ENCODE measurements at places on chromosomes 12 and 14.

GRCh38 chr12:470133-470532 lies 10.4 kb downstream of the B4GALNT3 start:
- no peak for DNase-seq

DNA sequence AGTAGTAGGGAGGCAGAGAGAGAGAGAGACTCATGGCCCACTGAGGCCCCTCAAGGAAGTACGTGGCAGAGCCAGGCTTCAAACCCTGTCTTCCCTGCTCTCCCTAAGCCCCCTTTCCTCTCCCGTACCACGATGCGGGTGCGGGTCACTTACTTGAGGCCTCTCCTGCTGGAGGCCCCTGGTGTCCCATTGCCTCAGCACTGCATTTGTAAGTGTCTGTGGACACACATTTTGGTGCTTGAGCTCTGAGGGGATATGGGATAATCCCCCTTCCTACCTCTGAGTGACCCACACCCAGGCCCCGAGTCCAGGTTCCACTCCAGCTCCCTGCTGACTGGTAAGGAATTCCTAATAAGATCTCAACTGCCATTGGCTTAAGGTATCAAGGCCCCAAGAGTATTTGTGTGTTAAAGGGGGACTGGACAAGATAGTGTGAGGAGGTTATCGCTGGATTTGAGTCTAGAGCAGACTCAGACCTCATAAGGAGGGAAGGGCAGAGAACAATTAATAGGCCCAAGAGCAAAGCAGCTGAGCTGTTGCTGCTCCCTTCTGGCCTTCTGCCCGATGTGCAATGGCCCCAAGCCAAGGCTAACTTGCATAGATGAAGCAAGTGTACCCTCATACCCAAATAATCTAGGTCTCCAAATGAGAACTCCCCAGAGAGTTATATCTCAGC lies 71.9 kb downstream of the CRACR2A start:
- no peak for DNase-seq

GRCh38 chr14:92993302-92993701 lies 70.4 kb downstream of the CHGA start:
- no peak for DNase-seq

- DNase-seq = no peak
Observed at GRCh38 chr14:63638493-63638892, 3.2 kb downstream of the WDR89 start.

DNA sequence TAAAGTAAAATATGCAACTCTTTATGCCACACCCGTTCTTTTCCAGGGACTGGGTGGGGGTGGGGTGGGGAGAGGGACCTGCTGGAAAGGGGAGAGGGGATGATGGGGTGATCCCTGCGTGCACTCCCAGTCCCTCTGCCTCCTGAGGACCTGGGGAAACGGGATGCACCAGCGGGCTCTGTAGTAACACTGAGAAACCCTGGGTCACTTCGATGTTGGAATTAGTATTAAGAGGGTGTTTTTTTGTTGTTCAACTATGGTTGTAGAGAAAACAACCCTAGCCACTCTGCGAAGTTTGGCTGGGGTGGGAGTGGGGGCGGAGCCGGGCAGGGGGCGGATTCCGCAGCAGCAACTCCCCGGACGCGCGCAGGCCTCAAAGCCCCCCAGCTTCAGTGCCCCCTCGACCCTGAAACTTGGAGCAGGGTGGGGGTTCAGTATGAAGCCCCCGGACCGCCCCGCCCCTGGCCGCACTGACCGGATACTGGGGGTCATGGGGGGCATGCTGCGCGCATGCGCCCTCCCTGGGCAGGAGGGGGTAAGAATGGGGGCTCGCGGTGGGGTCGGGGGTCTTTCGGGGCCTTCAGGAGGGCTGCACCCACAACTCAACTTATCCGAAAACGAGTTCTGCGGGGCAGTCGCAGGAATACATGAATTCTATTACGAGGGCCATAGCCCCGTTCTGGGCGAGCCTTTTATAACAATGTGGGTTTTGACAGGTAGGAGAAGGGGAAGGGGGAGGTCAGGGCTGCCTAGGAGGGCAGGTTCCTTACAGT lies 1.3 kb upstream of the ARHGEF25 start:
- DNase-seq = no peak

DNA sequence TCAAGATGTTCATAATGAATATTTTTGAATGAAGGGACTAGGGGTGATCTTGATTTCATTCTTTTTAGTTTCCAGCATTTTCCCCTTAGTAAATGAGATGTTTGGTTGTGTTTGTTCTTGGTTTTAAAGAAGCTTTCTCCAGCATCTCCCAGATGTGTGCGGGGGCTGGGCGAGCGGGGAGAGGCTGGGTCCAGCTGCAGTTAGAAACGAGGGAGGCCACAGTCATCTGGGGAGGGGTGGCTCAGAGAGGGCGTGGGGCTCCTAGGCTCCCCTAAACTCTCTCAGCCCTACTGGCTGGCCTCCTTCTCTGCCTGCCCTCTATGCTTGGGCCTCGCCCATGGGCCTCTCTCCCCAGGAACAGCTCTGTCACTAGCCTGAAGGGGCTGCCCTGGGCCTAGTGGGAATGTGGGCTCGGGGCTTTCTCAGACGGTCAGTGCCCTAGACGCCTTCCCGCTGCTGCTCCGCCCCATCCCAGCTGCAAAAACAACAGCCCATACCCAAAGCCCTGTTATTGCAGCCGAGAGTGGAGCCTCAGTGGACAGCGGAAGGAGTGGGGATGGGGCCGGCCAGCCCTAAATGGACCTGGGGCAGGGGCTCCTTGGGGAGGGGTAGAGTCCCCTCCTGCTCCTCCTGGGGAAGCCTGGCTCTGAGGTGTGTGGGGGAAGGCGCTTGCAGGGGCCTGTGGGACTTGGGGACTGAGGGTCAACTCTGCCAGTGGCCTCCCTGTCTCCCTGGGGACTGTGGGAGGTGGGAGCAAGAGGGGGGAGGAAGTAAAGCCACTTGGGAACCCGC lies 18.3 kb upstream of the EIF2B2 start:
- no peak for DNase-seq

DNA sequence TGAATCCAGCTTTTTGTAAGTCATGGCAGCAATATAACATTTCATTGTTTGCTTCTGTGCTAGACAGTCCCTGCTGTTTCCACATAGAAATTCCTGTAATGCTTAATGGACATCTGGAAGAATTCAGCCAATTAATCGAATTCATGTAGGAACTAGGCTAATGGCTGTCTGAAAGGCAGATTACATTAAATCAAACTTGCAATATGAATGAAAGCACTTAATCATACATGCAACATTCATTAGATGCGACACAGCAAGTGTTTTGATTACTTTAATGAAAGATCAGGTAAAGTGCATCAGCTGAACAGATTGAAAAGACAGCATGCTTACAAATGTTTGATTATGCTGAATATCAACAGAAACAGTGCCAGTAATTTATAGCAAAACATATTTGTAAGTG lies 24.1 kb upstream of the INSM2 start:
- no peak for DNase-seq

DNA sequence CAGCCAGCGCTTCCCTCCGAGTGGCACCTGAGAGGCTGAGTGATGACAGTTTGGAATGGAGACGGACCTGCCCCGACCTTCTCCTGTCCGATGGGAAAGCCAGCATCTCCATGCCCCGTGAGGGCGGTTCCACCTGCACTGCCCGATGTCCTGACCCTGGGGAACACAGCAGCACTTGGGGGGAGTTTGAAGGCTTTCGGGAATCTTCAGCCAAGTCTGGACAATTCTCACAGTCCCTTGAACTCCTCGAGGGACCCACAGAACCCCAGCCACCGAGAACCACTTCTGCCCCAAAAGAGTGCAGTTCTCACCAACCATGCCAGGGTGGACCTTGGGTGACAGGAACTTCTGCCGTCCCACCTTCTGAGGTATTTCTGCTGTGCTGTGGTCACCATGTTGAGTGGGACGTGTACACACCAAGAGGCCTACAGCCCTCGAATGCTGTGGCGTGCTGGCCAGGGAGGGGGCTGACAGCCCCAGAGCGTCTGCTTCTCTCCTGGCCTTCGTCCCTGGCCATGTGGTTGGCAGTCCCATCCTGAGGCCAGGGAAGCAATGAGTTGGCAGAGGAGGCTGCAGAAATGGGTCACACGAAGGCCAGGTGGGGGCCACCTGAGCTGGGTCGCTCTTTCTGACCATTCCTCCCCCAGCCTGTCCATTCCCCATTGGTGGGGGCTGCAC lies 1.0 kb downstream of the CLBA1 start:
- no peak for DNase-seq

DNA sequence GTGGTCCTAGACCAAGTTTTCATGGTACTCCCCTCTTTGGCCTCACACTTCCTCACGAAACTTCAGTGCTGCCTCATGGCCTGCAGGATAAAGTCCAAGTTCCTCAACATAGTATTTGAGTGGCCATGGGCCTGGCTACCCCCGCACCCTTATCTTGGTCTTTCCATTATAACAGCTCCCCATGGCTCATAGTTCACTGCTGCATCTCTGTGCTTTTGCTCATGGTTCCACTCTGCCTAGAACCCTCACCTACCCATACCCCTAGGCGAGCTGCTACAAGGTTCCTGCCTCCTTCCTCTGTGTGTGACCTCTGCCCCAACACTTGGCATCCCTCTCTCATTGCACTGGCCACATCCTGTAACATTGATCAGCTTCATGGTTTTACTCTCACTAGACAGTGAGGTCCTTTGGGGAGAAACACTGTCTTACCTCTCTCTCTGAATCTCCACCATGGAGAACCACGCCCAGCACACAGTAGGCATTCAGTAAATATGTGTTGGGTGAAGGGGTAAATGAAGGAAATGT lies 158.9 kb downstream of the GPR65 start:
- DNase-seq = no peak

DNA sequence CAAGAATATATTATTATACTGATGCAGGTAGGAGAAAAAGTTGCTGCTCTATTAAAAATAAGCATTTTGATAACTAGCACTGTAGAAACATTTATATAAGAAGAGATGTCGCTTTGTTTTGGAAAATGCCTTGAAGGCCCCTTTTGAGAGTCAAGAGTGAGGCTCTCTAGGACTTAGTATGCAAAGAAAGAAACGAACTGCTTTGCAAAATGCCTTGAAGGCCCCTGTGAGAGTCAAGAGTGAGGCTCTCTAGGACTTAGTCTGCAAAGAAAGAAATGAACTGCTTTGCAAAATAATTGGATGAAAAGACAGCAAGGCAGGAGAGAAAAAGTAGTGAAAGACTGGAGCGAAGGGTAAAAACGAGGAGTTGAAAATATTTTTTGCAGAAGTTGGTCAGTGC lies 65.9 kb downstream of the AVPR1A start:
- DNase-seq = no peak

- DNase-seq = no peak
Observed at GRCh38 chr12:2228535-2228934, 175.7 kb downstream of the CACNA1C start.

DNA sequence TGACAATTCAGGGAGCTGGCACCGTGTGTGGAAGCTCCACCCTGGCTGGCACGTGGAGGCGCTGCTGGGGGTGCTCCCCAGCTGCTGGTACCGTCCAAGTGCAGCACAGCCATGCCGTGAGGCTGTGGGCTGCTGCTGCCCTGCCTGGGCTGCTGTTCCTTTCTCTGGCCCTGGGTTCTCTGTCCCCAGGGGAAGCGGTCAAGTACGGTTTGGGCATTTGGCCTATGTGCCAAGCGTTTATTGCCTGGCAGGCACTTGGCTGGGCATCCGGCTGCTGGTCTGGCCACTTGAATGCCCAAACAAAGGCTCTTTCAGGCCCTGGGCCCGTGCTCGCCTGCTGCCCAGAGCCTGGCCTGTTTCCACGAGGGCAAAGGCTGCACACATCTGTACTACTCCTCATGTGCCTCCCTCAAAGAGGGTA lies 39.6 kb downstream of the RHOF start:
- no peak for DNase-seq

- no peak for DNase-seq
Observed at GRCh38 chr14:75249251-75249957, 29.2 kb upstream of the FOS start.

DNA sequence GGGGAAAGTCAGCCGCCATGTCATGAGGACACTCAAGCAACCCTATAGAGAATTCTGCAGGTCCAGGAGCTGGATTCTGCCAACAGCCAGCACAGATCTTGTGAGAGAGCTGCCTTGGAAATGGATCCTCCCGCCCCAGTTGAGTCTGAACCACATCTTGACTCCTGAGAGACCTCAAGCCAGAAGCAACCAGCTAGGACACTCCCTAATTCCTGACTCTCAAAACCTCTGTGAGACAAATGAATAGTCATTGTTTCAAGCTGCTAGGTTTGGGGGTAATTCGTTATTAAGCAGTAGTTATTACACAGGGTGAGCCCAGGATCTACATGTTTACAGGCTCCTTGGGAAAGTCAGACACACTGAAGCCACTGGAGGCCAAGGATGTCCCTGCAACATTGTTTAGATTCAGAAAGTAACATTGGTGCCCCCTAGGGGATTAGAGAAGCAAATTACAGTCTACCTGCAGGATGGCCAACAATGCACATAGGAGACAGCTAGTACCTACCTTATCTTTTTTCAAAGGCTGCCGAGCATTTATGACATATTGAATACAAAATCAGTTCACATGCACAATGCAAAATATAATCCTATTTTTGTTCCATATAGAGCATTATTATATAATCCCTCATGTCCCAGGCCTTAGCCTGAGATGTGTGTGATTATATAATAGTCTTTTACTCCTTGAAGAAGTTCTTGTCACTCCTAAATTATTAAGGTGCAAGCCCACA lies 57.9 kb upstream of the FICD start:
- DNase-seq = no peak

- no peak for DNase-seq
Observed at GRCh38 chr12:2290516-2291065, 237.8 kb downstream of the CACNA1C start.

GRCh38 chr12:52857500-52857899 lies 8.7 kb upstream of the KRT78 start:
- DNase-seq = no peak

GRCh38 chr14:53517270-53517960 lies 364.3 kb upstream of the DDHD1 start:
- DNase-seq = no peak

DNA sequence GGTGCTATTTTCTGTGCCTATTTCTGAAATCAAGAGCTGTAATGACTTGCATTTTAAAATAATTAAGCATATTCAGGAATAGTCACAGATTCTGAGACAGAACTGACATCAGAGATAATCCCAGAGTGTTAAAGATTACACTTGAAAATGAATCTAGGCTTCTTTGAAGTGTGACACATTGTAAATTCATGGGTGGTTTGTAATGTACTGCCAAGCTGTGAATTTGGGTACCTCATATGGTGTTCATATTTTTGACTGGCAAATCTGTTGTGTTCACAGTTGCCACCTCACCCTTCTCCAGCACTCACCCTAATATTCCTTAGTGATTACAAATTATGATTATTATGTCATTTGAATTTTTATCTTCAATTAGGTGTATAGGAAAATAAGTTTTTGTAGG lies 78.5 kb upstream of the CSRP2 start:
- no peak for DNase-seq

DNA sequence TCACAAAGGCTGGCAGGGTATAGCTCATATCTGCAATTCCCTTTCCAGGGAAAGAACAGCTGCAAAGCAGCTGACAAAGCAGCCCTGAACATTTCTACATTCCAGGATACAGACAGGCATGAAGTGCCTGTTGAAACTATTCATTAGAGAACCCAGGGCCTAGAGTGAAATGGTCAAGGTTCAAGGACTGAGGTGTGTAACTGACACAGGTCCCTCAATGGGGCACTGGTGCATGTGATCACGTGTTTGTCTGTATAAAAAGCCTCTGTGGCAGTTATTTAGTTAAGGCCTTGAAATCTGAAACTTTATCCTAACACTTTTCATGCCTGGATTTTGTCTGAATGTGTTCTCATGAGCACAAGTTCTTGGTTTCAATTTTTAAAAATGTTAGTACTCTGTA lies 47.1 kb downstream of the GIT2 start:
- DNase-seq = no peak

Data from NCI-H2081 treated with DMSO at 0.1 percent for 48 hours (cell line).